Stimulated activated CD4-positive, alpha-beta T cell treated with anti-CD3 and anti-CD28 coated beads, Interleukin-1b, Interleukin-23, amount 100 ng/mL, for 1 hour (primary cell): ENCODE measurements at places on chromosomes 1 and 21.

GRCh38 chr1:228459091-228459993 is 27.8 kb upstream of the RNF187 start:
- DNase-seq: no peak

DNA sequence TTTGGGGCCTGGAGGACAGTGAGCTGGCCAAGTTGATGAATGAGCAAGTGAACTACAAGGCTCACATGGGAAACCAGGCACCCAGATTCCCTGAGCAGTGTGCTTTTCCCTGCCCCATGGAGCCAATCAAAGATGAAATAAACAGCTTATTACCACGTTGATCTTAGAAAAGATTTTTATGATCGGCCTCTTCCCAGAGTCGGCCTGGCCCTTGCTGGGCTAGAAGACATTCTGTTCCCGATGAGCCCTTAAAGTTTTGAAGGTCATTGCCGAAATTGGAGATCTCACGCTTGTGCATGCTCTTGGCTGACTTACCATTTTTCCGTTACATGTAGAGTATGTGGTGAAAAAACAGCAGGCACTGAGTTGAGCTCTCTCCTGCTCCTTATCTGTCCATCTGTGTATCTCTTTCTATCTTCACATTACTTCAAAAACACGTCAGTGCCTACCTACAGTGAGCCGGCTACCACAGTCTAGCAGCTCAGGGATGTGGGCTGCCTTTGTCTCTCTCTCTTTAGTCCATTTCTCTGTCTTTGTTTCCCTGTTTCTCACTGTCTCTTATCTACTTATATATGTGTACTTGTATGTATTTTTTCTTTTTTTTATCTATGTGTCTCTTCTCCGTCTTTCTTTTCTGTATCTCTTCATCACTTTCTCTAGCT is 248.8 kb upstream of the USP24 start:
- no peak for DNase-seq

DNA sequence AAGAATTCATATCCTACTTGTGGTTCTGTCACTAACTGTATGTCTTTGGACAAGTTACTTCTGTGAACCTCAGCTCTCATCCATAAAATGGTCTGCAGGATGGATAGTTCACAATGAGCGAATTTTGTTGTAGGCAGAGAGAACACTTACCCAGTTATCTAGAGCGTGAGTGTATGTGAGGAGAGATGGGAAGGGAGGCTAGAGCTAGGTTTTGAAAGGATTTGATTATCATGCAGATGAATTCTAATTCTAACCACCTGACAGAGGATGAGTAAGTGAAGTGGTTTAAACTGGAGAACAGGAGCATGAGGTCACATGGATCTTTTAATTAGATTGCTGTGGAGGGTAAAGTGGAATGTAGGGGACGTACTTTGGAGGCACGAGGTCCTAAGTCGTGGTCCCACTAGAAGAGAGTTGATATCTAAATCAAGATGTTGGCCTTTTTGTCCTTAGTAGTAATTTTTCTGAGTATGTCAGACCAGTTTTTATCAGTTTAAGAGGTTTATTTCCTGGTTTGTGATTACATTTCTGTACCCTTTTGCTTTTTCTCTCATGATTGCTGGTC is 5.0 kb downstream of the SUCO start:
- DNase-seq: no peak

- DNase-seq: no peak
Measured at GRCh38 chr1:51284487-51284954, 45.8 kb downstream of the TTC39A start.

GRCh38 chr1:150558761-150559655 is 9.8 kb downstream of the ADAMTSL4 start:
- no peak for DNase-seq

DNA sequence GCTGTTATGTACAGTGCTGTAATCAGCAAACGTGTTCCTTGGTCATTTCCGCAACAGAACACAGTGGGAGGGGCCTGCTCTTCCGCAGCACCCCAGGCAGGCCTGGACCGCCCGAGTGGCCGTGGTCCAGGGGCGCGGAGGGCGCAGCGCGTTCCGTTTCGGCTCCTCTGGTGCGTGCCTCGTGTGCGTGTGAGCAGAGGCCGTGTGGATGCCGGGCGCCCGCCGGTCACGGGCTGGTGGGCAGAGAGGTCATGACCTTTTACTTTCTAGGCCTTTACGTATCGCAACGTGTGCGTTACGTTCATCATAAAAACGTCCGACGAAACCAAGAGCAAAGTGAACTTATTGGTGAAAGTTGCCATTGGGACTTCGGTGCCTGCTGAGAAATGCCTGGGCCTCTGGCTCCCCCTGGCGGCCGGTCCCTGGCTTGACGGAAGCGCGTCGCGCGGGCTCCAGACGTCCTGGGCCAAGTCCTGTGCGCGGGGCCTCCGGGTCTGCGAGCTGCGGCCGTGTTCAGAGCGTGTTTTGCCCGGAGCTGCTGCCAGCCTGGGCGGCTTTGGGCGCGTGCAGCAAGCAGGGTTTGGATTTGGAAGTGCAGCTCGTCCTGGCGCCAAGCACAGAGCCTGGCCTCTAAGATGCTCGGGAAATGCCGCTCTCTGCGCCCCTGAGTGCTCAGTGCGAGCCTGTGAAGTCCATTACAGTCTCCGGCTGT is 34.4 kb downstream of the COL18A1 start:
- peak; percentile 70 for DNase-seq

- DNase-seq: no peak
Measured at GRCh38 chr1:83998205-83998497, 781 bp downstream of the TTLL7 start.

DNA sequence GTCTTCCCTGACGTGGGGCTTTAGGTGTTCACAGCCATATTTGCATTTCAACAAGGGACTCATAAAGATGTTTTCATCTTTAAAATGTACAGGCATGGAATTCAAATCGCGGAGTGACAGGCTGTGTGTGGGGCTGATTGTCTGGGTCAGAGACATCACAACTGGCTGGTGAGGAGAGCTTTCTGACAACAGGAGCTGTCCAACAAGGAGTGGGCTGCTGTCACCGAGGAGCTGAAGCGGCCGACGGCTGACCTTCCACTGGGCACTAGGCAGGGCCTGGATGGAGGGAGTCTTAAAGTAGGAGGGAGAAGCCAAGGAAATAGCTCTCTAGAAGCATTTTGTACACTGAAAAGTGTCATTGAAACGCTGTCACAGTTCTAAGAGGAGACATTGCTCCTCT is 30.5 kb upstream of the SCMH1 start:
- no peak for DNase-seq

DNA sequence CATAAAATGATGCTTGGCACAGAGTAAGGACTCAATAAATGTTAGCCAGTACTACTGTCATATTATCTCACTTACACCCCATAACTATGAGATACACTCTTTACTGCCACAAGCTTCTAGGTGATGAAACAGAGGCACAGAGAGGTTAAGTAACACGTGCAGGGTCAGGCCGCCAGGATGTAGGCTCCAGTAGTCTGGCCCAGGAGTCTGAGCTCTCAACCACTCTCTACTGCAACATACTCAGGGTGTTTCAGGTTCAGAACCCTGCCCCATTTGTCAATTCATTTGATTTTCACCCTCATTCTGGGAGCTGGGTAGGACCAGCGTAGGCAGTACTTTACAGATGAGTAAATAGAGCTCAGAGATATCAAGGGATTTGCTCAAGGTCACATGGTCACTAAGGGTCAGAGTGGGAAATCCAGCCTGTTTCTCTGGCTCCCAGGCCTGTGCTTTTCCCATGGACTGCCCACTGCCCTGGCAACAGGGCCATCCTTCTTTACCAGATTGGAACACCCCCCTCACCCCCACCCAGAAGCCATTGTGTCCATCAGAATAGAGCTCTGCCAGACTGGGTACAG is 21.2 kb downstream of the IQGAP3 start:
- DNase-seq: no peak

- no peak for DNase-seq
Measured at GRCh38 chr1:226310245-226310540, 1.2 kb upstream of the LIN9 start.

DNA sequence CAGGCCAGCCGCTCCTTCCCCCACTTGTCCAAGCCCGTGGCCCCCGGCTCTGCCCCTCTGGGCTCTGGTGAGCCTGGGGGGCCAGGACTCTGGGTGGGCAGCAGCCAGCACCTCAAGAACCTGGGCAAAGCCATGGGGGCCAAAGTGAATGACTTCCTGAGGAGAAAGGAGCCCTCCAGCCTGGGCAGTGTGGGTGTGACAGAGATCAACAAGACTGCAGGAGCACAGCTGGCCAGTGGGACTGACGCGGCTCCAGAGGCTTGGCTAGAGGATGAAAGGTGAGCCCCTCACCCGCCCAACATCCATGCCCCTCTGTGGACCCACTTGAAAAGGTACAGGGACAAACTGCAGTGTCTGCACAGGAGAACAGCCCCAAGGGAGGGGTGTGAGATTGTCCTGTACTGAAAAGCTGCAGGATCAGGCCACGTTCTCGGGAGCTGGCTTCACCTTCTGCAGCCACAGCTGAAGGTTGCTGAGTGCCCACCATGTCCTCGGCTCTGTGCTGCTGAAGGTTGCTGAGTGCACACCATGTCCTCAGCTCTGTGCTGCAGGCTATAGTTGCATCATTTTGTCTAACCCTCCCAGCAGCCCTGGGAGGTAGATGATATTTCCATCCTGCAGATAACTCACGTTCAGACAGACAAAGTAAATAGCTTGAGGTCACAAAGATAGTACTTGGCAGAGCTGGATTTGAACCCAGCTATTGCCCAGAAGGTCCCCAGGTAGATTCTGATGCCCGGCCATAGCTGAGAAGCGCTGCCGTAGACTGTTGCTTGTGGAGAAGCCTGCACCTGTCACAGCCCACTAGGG is 618 bp downstream of the C1orf226 start:
- DNase-seq: no peak

DNA sequence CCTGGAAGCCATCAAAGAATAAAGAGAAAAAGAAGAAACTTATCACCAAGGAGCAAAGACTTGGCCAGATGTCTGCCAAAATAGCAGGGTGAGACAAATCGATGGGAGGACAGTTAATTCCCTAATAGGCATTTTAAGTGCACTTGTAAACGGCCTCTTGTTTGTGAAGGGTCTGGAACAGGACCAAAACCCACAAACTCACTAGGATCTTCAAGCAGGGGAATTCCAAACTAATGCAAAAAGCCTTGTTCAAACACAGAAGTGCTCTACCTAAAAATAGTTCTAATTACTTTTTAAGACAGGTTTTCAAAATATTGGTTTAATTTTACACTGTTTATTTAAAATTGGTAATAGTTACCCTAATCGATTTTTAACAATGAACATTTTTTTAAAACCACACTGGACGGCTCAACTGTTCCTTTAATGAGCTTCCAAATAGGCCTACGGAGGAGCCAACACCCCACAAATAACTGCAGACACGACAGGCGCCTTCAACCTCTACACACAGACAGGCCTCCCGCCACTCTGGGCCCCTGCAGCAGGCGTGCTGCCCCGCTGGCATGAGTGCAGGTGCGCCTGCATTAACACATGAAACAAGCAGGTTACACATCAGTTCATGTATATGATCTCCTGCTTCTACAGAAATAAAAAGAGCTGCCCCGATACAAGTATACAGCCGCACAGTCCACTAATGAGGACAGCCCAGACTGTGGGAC is 15.8 kb downstream of the UBE2G2 start:
- no peak for DNase-seq

DNA sequence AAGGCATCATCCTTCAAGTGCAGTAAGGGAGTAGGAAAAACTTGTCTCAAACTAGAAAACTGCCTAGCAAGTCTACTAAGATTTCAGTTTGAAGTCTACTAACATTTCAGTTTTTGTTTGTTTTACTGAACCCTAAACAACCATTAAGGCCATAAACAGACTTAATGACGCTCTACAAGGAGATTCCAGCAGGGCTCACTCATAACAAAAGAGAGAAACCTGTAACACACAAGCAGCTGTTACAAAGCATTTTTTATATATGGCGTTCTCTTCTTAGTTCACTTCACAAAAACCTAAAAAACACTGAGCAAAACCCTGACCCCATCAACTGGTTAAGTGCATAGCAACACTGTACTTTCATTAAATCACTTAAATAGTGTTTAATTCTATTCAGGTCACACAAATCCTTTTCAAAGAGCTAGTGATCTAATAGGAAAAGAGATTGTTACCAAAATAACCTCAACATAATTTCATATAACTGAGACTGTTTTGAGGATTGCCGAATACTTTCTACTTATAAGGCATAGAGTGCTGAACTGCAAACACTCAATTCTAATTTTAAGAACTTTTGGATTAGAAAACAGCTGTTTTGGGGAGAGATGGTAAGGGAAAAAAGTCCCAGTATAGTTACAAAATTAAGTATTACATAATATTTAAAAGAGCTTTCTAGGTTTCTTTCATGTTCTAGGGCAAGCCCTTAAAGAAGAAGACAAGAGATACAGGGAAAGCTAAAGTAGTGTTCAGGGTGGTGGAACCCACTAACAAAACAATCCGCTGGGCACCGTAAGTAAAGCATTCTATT is 1.4 kb downstream of the B3GALNT2 start:
- no peak for DNase-seq

DNA sequence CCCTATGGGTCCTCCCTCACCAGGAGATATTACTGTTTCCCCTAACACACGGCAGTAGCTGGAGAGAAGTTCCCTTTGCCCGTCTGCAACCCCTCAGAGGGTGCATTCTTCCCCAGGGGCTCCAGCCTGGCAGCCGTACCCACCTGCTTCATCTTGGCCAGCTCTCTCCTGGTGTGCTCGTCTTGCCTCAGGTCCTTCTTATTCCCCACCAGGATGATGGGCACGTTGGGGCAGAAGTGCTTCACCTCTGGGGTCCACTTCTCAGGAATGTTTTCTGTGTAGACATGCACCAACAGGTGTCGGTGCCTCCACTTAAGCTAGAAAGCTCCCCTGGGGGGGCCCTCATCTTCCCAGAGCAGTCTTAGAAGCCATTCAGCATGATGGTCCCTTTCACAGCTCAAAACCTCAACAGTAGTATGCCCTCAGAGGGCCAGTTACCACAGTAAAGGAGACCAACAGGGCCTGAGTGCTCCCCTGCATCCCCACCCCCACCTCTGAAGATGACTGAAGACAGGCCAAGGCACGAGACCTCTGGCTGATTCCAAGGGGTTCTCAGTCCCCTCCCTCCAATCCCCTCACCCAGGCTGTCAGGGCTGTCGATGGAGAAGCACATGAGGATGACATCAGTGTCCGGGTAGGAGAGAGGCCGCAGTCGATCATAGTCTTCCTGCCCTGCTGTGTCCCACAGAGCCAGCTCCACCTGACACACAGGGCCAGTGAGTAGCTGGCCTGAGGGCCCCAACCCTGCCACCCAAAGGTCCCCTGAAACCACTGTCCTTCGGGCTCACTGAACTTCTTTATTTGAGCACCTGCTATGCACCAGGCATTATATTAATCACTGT is 4.3 kb downstream of the RHOC start:
- no peak for DNase-seq
